Common myeloid progenitor, CD34-positive (primary cell): ENCODE measurements at places on chromosomes 2 and 18.

- H3K4me3 ChIP-seq = no peak overlapping the region
- no peaks in the 10 kb centered on the region for H3K36me3 ChIP-seq
- no peaks in the 10 kb centered on the region for H3K4me1 ChIP-seq
- no peak for DNase-seq
- H3K27ac ChIP-seq = no peak overlapping the region
Measured at GRCh38 chr2:132849118-132849517, 179.1 kb upstream of the LYPD1 start.

- no peaks in the 10 kb centered on the region for H3K4me1 ChIP-seq
- no peak overlapping the region for H3K27ac ChIP-seq
- no peaks in the 10 kb centered on the region for H3K36me3 ChIP-seq
- H3K27me3 ChIP-seq = no peaks in the 10 kb centered on the region
Measured at GRCh38 chr2:133459590-133459989, 108.7 kb downstream of the NCKAP5 start.

DNA sequence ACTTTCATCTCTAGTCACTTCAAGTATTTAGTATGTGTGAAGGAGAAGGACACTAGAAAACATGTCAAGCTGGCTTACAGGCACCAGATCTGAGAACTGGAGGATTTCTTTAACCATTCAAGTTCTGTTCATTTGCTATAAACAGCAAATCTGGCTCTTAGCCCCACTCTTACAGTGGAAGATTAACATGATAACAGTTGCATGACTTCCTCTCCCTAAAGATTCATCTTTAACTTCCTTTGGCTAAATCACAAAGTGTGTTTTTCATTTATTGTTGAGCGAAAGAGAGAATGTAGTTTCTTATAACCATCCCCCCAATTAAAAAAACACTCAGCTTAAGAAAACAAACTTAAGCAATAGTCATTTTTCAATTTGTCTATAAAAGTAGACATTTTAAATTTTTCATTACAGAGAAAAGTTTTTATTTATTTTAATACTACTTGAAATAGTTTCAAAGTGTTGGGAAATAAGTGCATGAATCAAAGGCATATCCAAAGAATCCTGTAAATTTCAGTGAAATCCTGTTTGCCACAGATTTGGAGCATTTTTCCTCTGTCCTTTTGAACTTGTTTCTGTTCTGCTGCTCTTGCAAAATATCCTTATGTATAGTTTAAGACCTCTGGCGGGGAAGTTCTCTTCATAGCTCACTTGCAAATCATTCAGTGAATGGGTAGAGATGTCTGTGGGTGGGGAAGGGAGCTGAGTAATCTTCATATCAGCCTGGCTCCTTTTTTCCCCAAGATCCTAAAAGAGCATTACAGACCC lies 241.0 kb upstream of the RBBP8 start:
- no peak overlapping the region for H3K27ac ChIP-seq
- H3K4me1 ChIP-seq = no peaks in the 10 kb centered on the region
- H3K27me3 ChIP-seq = peaks cover 3% of the 10 kb centered on the region
- DNase-seq = no peak
- H3K36me3 ChIP-seq = no peaks in the 10 kb centered on the region

DNA sequence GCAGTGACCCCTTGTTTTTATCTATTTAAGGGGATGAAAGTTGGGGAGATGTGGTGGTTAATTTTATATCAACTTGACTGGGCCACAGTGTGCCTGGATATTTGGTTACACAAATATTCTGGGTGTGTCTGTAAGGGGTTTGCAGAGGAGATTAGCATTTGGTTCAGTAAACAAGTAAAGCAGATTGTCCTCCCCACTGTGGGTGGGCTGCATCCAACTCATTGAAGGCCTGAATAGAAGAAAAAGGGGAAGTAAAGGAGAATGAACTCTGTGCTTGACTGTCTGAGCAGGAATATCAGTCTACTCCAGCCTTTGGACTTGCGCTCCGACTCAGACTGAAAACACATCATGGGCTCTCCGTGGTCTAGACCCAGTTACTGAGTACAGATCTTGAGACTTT lies 80.9 kb downstream of the GCA start:
- no peaks in the 10 kb centered on the region for H3K36me3 ChIP-seq
- H3K4me1 ChIP-seq = no peaks in the 10 kb centered on the region
- no peak overlapping the region for H3K27ac ChIP-seq
- no peak for DNase-seq
- no peak overlapping the region for H3K4me3 ChIP-seq

DNA sequence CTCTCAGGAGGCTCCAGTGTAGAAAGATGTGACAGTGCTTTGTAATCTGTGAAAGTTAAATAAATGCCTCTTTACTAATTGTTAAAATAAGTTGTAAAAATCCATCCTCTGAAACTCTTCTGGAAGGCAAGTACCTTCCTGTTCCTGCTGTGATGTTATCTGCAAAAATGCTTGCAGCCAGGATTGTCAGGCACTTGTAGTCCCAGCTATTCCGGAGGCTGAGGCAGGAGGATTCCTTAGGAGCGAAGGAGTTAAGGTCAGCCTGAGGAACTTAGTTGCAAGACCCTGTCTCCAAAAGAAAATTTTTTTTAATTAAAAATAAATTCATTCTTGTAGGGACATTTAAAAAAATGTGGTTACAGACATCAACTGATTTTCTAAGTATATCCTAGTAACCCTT lies 22.7 kb upstream of the BMPR2 start:
- no peak overlapping the region for H3K4me3 ChIP-seq
- no peak overlapping the region for H3K27ac ChIP-seq
- no peak for DNase-seq
- no peaks in the 10 kb centered on the region for H3K4me1 ChIP-seq

DNA sequence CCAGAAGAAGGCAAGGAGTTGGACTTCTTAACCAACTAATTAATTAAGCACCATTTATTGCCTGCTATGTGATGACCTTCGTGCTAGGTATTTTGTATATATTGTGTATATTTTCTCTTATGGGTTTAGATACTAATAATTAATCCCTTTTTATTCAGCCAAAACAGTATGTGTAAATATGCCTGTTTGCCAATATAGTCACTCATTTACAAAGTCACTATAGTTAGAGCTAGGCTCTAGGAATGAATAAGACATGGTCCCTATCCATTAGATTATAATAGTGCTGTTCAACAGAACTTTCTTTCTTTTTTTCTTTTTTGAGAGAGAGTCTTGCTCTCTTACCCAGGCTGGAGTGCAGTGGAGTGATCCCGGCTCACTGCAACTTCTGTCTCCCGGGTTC lies 51.4 kb downstream of the GREB1L start:
- H3K36me3 ChIP-seq = no peaks in the 10 kb centered on the region
- DNase-seq = no peak
- no peaks in the 10 kb centered on the region for H3K27me3 ChIP-seq

- H3K27me3 ChIP-seq = no peaks in the 10 kb centered on the region
- DNase-seq = peak; percentile 61
- no peak overlapping the region for H3K4me3 ChIP-seq
- H3K27ac ChIP-seq = no peak overlapping the region
Measured at GRCh38 chr2:12897181-12897580, 180.4 kb downstream of the TRIB2 start.

GRCh38 chr2:14628901-14629300 lies 3.6 kb upstream of the LRATD1 start:
- no peaks in the 10 kb centered on the region for H3K4me1 ChIP-seq
- no peak for DNase-seq
- no peak overlapping the region for H3K4me3 ChIP-seq
- H3K36me3 ChIP-seq = no peaks in the 10 kb centered on the region

- H3K27ac ChIP-seq = no peak overlapping the region
- H3K4me1 ChIP-seq = no peaks in the 10 kb centered on the region
- peaks cover 19% of the 10 kb centered on the region for H3K36me3 ChIP-seq
- DNase-seq = no peak
Measured at GRCh38 chr18:59324623-59324971, 6.1 kb upstream of the CPLX4 start.

DNA sequence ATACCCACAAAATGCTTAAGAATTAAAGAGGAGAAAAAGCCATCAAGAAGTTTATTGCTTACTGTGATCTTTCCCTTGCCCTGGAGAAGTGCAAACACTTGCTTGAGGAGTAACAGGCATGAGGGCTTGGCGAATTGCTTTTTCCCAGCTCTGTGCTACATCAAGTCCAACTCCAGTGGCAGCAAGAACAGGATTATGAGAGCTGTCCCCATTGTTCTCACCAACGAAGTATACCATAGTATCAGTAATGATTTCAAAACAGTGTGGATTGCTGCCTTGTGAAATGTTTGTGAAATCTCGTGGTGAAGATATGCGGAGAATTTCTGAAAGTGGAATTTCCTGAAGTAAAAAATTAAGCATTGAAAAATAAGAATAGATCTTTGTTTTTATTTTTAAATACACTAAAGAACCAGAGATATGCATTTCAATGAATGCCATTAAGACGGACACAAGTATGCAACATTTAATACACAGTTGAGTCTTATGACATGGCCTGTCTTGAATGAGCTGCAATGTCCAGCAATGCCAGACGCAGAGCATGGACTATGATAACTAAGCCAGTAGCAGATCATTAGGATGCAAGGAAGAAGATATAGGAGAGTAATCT lies 43.0 kb downstream of the NDUFAF7 start:
- H3K27ac ChIP-seq = no peak overlapping the region
- DNase-seq = no peak
- H3K27me3 ChIP-seq = no peaks in the 10 kb centered on the region

- no peaks in the 10 kb centered on the region for H3K36me3 ChIP-seq
- no peak overlapping the region for H3K27ac ChIP-seq
- H3K4me1 ChIP-seq = no peaks in the 10 kb centered on the region
- no peaks in the 10 kb centered on the region for H3K27me3 ChIP-seq
- DNase-seq = no peak
Measured at GRCh38 chr2:207655000-207655399, 29.8 kb upstream of the METTL21A start.

GRCh38 chr2:189582809-189583192 lies 2.2 kb upstream of the SLC40A1 start:
- no peak for DNase-seq
- H3K4me3 ChIP-seq = peak overlapping the region; percentile 97
- peaks cover 67% of the 10 kb centered on the region for H3K4me1 ChIP-seq
- peak overlapping the region; percentile 84 for H3K27ac ChIP-seq
- peaks cover 3% of the 10 kb centered on the region for H3K36me3 ChIP-seq
- no peaks in the 10 kb centered on the region for H3K27me3 ChIP-seq

DNA sequence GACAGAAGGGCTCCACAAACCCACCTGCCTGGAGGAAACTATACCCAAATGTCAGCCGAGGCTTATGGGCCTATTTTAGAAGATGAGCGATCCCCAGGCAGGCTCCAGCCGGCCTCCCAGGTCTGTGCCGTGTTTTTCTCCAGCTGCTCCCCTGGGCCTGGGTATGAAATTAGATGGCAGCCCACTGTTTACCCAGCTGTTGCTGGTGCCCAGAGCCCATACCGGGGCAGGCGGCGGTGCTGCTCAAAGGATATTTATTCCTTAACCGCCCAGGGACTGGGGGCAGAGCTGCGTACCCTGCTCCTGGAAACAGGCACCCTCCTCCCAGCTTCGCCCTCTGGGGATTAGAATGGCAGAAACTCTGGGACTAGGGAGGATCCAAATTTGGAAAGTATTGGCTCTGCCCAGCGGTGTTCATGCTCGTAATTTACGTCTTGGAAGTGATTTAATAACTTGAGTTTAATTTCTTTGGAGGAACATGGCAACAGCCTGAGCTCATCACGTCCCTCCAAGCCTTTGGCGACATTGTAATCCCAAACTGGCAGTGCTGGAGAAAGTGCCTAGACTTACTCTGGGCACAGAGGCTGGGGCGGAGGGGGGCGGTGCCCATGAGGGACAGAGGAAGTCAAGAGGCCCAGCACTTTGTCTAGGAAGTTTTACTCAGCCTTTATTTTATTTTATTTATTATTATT lies 199.2 kb downstream of the KLHL29 start:
- H3K27ac ChIP-seq = no peak overlapping the region
- H3K4me3 ChIP-seq = no peak overlapping the region
- no peaks in the 10 kb centered on the region for H3K36me3 ChIP-seq
- no peaks in the 10 kb centered on the region for H3K4me1 ChIP-seq
- DNase-seq = no peak

GRCh38 chr2:217713395-217714286 lies 289.2 kb downstream of the TNS1 start:
- H3K4me3 ChIP-seq = no peak overlapping the region
- no peaks in the 10 kb centered on the region for H3K36me3 ChIP-seq
- H3K27ac ChIP-seq = no peak overlapping the region
- H3K27me3 ChIP-seq = peaks cover 68% of the 10 kb centered on the region

DNA sequence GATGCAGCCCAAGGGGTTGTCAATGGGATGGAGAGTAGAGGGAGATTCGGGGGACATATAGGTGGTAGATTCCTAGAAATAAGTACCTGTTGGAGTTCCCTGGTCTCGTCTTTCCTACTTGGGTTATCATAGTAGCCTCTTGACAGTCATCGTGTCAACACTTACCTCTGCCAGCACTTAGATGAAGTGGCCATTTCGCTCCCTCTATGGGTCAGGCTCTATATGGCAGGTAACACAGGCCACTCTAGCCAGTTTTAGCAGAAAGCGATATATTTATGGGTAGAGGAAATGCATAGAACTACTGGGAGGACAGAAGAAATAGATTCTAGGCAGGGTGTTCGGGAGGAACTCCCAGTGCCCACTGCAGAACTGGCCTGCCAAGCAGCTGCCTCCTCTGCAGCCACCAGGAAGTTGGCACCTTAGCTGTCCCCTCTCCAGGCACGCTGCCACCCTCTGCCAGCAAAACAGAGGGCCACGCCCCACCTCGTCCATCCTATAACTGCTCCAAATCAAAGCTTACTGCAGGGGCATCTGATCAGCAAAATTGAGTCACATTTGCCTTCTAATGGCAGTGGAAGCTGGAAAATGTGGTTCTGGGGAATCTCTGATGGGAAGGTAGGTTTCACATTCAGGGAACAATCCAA lies 181.3 kb downstream of the INSIG2 start:
- H3K27me3 ChIP-seq = peaks cover 20% of the 10 kb centered on the region
- no peak for DNase-seq
- no peak overlapping the region for H3K4me3 ChIP-seq
- no peaks in the 10 kb centered on the region for H3K4me1 ChIP-seq
- no peaks in the 10 kb centered on the region for H3K36me3 ChIP-seq

- H3K4me3 ChIP-seq = no peak overlapping the region
- H3K27me3 ChIP-seq = no peaks in the 10 kb centered on the region
Measured at GRCh38 chr2:190668892-190669291, 20.0 kb downstream of the NAB1 start.

- DNase-seq = peak; percentile 58
- no peaks in the 10 kb centered on the region for H3K27me3 ChIP-seq
- H3K4me3 ChIP-seq = peak overlapping the region; percentile 78
- peaks cover 11% of the 10 kb centered on the region for H3K36me3 ChIP-seq
- peak overlapping the region; percentile 90 for H3K27ac ChIP-seq
Measured at GRCh38 chr2:191678437-191679100, 633 bp downstream of the NABP1 start.

DNA sequence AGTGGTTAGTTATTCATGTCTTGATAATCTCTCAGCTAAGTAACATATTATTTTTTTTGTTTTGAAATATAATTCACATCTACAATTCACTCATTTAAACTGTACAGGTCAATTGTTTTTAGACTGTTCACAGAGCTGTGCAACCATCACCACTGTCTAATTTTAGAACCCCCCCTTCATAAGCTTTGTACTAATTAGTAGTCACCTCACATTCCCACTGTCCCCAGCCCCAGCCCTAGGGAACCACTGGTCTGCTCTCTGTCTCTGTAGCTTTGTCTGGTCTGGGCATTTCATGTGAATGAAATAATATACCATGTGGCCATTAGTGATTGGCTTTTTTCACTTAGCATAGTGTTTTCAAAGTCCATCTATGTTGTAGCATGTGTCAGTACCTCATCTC lies 55.3 kb downstream of the LCLAT1 start:
- no peak for DNase-seq
- no peaks in the 10 kb centered on the region for H3K27me3 ChIP-seq
- peaks cover 11% of the 10 kb centered on the region for H3K36me3 ChIP-seq
- H3K27ac ChIP-seq = no peak overlapping the region
